ENCODE measurements at places on chromosomes 1 and 21.
A peak's percentile ranks its signal among the peaks of the same experiment; 100 is the strongest.

- DNase-seq = no peak
Observed at GRCh38 chr1:53643881-53644390, 95.0 kb downstream of the GLIS1 start.

GRCh38 chr1:161962091-161962887, 61.4 kb downstream of the OLFML2B start:
- DNase-seq = peak; percentile 72

GRCh38 chr1:219416598-219417238, 196.2 kb downstream of the ZC3H11B start:
- DNase-seq = no peak

DNA sequence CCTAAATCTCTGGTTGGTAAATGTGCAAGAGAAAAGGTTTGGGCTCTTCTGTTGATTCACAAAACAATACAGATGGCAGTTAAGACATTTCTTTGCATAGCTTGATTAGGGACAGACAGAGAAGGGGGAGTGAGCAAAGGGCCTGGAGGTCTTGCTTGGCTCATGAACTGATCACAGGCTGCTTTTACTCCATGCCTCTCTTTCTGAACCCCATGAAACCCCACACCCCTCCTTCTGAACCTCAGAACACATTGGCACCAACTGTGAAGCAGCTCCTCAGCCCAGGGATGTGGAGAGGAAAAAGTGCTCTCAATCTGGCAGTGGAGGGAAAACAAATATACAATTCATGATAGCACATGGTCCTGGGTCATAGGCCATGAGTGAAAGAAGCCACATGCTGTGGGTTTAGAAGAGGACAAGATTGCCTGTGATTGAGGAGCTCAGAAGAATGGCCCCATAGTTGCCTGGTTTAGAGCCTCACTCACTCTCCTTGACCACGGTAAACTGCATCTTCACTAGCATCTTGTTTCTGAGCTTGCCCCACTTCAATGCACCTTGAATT, 111.6 kb upstream of the GADD45A start:
- DNase-seq = no peak

DNA sequence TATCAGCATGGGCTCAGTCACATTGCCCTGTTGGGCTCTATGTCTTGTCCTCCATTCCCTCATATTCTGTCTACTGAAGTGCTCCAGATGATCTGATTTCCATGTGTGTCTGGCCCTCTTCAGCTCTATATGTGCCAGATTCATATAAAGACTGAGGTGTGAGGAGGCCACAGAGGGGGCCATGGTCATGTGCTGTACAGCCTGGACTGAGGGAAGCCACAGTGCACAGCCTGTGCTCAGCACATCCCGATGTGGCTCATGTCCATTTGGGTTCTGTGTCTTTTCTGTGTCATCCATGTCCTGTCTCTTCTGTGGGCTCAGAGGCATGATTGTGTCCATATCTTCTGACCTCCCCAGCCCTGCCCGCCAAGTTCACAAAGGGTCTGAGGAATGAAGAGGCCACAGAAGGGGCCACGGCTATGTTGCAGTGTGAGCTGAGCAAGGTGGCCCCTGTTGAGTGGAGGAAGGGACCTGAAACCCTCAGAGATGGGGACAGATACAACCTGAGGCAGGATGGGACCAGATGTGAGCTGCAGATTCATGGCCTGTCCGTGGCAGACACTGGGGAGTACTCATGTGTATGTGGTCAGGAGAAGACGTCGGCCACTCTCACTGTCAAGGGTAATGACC, 97.0 kb downstream of the OBSCN start:
- no peak for DNase-seq

DNA sequence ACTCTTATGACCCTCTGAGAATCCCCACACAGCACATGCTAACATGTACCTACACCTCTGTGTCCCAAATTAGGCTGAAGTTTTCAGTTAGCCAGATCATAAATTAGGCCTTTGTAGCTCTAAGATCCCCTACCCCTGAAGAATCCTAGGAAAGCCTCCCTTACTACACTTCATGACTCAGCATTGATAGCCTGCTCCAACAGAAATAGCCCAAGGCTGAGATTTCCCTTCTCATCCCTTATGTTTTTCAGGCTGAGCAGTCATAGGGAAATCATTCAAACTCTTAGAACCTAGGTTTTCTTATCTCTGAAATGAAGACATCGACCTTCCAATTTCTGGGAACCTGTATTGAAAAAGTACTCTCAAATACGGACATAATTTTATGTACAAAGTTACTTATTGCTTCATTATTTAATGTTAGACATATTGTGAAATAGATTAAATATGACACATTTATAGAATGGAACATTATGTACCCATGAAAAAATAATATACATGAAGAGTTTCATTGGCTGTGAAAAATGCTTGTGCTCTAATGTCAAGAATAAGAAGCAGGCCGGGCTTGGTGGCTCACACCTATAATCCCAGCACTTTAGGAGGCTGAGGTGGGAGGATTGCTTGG, 122.4 kb upstream of the UBE2U start:
- DNase-seq = no peak

- DNase-seq = no peak
Observed at GRCh38 chr1:23352096-23352695, 8.1 kb upstream of the HNRNPR start.

DNA sequence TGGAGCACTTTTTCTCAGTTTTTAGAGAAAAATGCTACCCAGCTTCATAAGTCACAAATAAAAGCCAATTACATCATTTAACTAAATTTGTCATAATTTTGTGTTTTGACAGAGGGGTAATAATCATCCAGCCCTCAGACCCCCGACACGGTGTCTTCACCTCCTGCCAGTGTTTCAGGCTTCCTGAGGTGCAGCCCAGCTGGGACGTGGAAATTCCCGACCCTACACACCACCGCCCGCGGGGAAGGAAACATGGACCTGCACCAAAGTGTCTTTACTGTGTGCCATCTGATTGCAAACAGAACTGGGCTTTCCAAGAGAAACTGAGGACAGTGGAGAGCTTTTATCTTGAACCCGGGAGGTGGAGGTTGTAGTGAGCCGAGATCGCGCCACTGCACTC, 7.7 kb upstream of the INAVA start:
- DNase-seq = no peak

- no peak for DNase-seq
Observed at GRCh38 chr1:66334318-66334717, 199.6 kb upstream of the SGIP1 start.

DNA sequence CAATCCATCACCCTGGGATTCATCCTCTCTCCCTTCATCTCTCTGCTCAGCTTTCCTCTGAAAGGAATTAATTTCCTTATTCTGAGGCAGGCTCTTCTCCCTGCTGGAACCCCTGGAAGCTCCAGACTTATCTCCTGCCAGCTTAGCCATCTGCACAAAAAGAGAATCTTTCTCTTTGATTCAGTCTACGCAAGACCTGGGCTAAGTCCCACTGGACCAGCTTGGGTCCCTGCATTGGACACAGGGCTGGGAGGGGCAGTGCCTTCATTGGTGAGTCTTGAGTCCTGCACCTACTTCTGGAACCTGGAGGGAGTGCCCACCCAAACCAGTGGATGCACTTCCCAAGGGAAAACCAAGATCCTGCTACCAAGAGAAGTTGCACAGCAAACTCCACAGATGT, 271.7 kb upstream of the CSF3R start:
- DNase-seq = no peak

DNA sequence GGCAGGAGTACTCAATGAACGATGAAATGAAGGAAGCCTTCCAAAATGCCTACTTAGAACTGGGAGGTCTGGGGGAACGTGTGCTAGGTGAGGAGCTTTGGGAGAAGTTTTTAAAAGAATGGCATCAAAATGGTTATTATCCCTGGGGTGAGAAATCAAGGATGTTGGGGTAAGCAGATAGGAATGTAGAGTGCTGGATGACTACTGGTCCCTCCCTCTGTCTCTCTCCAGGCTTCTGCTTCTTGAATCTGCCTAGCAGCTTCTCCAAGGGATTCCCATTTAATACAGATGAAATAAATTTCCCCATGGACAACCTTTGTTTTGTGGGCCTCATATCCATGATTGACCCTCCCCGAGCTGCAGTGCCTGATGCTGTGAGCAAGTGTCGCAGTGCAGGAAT, 19.0 kb upstream of the CASQ1 start:
- no peak for DNase-seq

- DNase-seq = no peak
Observed at GRCh38 chr21:43741423-43742096, 22.6 kb downstream of the PDXK start.

DNA sequence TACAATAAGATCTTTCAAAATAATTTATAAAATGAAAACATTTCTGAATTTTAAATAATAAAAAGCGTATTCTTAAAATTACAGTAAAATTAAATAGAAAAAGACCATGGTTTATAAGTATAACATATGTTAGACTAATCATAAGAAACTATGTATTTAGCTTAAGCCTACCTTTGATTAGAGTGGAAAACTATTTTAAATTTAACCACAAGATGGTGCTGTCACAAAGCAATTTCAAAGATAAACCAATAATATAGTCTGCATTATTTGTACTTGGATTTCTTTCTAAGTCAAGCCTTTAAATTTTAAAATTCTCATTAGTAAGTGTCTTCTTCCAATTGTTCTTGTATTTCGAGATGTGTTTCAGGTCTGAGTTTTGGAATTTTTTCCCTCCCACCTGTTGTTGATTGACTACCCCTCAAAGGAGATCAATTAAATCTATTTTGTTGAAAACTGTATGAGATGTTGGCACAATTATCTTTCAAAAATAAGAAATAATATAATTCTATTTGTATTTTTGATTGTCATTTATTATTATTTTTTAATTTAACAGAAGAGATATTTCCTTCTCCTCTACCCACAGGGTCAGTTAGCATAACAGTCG, 459.8 kb downstream of the KCNT2 start:
- peak; percentile 28 for DNase-seq

GRCh38 chr1:30744060-30744756, 13.4 kb downstream of the LAPTM5 start:
- no peak for DNase-seq

DNA sequence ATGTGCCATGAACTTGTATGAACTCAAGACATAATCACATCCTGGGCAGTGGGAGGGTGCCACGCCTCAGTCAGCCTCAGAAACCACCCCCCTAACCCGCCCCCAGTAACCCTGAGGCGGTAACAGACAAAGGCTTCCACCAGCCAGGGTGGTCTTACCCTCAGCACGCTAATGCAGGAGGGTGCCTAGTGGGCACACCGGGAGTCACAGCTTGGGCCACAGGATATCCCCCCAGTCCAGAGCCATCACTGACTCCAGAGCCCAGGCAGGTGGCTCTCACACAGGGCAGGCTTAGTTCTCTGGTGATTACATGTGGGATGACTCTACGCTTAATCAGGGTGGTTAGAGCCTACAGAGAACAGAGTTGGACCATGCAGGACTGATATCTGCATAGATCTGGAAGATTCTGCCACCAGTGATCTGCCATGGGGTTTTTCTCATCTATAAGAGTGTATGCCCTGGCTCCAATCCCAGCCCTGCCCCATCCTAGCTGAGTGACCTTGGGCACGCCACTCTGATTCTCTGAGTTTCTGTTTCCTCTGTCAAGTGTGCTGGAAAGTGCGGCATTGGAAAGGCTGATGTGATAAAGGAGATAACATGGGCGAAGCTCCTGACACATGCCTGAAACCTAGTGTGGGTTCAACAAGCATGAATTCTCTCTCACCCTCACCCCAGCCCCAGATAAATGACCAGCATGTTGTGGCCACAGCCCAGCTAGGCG, 27.3 kb downstream of the OPTC start:
- no peak for DNase-seq

DNA sequence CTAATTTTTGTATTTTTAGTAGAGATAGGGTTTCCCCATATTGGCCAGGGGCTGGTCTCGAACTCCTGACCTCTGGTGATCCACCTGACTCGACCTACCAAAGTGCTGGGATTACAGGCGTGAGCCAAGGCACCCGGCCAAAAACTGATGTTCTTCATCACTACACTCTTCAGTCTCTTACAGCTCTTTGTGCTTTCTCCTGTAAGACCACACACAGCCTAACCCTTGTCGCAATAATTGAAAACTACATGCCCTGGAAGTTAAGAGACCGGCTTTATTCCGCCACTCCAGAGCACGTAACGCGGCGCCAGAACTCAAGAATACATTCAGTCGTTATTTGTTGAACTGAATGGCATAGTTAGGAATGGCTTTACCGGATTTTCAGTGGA, 552 bp downstream of the GPATCH4 start:
- no peak for DNase-seq

GRCh38 chr1:17356387-17357026, 15.5 kb upstream of the PADI6 start:
- no peak for DNase-seq

GRCh38 chr1:115714572-115715141, 53.9 kb downstream of the CASQ2 start:
- no peak for DNase-seq

GRCh38 chr1:184757406-184757805, 2.7 kb upstream of the EDEM3 start:
- no peak for DNase-seq

DNA sequence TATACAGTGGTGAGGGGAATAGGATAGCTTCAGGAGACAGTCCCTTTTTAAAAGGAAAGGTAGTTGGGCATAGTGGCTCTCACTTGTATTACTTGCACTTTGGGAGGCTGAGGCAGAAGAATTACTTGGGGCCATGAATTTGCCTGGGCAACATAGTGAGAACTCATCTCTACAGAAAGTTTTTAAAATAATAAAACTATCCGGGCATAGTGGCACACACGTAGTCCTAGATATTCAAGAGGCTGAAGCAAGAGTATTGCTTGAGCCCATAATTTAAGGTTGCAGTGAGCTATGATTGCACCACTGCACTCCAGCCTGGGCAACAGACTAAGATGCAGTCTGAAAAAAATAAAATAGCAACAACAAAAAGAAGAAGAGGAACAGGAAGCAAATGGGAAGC, 27.2 kb downstream of the GORAB start:
- DNase-seq = no peak
